Activated T-cell treated with anti-CD3 and anti-CD28 coated beads, Interleukin-2, amount 50 U/mL, for 1 hour (primary cell): ENCODE measurements at places on chromosomes 13 and 19.

- DNase-seq = peak; percentile 47
These were observed 10.6 kb downstream of the FUT6 start for GRCh38 chr19:5828661-5829566.

DNA sequence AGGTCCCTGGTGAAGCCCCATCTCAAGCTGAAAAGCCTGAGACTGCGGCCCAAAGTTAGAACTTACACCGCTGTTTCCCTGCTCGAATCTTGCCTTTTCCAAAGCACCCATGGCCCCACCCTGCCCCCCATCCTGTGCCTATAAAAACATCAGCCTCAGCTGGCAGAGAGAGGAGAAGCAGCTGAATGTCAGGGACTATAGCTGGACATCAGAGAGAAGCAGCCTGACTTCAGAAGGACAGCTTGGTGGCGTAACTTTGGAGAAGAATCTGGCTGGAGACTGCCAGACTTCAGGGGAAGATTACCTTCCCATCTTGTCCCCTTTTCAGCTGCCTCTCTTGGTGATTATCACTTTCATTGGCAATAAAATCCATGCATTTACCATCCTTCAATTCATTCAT lies 9.3 kb upstream of the RCBTB2 start:
- no peak for DNase-seq

DNA sequence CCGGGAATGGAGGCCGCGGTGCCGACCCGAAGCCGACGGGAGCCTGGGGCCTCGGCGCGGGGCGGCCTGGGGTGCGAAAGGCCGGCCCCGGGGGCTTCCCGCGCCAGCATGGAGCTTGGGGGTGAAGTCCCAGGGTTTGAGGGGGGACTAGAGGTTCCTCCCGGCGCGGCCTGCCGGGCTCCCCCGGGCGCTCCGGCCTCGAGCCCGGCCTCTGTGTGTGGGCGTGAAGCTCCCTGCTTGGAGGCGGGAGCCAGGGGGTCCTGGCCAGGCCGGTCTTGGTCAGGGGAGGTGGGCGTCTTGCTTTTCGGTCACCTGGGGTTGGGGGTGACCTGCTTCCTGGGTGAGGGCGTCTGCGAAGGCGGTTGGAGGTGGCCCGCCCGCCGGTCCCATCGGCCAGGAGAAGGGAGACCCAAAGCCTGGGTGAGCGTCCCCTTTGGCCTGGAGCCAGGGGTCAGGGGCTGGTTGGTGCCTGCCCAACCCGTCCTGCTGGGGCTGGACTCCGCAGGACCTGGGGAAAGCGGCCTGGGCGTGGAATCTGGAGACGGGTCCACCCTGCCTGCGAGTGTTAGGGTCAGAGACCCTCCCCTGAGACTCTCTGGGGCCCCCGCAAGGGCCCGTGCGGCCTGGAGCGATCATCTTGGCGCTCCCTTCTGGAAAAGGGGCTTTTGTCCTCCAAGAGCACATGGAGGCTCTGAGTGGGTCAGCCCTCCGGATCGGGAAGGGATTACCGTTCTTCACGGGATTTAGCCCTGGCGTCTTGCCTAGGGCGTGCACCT lies 535 bp downstream of the BSG start:
- no peak for DNase-seq

DNA sequence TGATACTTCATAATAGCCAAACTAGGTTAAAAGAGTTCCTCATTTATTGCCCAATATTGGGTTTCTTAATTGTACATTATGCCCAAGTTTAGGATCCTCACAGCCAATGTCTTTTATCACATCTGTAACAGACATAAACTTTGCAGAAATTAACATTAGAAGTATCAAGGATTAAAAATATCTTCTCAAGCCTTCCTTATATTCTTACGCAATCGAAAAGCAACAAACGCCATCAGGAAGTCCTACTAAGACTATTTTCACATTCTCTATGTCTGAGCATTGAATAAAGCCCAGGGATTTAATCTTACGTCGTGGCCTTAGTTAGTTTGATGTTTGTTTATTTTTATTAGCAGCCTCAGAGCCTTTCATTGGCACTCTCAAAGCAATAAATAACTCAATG lies 1660.4 kb upstream of the MIR17HG start:
- DNase-seq = no peak

DNA sequence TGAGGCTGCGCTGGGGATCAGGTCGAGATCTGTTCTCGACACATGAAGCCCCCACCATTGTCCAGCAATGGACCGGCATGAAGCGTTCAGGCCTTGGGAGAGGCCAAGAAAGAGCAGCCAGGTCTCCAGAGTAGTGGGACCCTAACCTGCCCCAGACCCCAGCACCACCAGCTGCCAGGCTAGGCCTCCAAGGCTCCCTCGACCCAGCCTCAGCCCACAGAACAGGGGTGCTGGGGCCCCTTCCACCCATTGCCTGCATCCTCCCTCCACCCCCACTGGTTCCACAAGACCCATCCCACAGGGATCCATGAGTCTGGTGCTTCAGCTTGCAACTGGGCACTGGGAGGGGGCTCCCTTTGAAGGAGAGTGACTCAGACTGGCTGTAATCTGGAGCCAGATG lies 120.3 kb downstream of the TUBA3C start:
- no peak for DNase-seq

DNA sequence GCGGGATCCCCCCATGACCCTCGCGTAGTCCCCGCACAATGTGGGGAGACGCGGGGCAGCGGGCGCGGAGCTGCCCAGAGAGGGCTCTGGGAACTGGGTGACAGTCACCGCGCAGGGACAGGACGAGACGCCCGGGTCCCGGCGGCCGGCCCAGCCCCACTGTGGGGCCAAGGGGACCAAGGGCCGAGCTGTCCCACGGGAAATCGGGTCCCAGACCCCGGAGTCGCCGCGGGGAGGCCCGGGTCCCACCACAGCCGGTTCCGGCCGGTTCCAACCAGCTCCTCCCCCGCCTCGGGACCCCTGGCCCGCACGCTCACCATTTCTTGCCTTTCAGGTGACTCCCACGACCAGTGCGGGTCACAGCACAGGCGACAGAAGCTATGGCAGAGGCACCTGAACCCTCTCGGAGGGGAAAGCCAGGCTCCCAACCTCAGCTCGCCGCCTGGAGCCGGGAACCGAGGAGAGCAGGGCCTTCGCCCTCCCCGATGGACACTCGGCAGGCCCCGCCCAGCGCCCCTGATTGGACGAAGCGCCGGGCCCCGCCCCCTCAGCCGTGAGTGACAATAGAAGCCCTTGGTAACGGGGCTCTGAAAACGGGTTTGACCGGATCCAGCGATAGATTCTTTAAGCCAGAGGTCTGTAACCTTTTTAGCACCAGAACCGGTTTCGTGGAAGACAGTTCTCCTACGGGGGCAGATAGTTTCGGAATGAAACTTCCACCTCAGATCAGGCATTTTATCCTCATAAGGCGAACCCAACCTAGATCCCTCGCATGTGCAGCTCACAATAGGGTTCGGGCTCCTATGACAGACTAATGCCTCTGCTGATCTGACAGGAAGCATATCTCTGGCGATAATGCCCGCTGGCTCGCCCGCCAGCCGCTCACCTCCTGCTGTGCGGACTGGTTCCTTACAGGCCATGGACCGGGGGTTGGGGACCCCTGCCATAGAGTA lies at the start of gene ZNF433:
ZNF433 (minus strand) TSS at position 460 of the 953 bp plus-strand sequence; CDS start at position 320, 140 bp downstream.
- peak; percentile 60 for DNase-seq

DNA sequence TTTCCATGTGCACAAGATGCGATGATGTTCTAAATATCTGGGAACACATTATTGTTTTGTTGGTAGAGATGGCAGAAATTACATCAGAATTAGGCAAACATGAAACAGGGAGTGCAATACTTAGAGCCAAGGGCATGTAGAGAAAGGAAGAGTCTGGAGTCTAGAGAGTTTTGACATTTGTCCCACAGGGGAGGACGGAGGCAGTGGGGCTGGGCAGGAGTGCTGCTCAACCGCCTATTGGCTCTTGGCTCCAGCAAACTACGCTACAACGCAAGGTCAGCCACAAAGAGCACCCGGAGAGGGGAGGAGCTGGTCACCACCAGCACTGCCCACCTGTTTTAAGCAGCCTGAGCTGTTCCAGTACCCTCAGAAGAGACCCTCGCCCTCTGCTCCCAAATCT lies 108.3 kb downstream of the ABCC4 start:
- no peak for DNase-seq

GRCh38 chr13:43470610-43471009 lies 316.2 kb downstream of the ENOX1 start:
- DNase-seq = no peak

- DNase-seq = no peak
These were observed 993.9 kb downstream of the EFNB2 start for GRCh38 chr13:105541565-105541964.

DNA sequence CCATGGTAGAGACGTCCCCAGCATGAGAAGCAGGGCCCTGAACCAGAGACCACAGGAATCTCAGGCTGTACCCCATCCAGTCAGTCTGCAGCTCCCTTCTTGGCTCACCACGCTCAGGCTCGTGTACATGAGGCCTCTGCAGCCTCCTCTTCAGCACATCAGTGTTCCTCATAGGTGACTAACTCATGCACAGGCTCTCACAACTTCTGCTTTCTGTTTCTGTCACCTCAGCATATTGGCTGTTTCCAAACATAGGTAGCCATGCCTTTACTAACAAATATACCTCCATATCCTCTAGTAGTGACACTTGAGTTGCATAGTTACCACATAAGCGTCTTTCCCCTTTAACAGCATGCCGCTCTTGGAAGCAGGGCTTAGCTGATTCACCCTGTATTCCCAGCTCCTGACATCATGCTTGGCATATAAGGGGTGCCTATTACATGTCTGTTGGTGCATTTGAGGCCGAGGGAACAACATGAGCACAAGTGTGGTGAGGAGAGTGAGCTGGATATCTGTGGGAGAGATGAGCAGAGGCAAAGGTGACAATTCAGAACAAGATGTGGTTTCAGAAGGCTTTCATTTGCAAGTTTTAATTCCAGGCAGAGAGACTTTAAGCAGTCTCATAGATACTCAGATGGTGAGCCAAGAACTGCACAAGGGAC lies 16.7 kb downstream of the ZNF473 start:
- DNase-seq = no peak

DNA sequence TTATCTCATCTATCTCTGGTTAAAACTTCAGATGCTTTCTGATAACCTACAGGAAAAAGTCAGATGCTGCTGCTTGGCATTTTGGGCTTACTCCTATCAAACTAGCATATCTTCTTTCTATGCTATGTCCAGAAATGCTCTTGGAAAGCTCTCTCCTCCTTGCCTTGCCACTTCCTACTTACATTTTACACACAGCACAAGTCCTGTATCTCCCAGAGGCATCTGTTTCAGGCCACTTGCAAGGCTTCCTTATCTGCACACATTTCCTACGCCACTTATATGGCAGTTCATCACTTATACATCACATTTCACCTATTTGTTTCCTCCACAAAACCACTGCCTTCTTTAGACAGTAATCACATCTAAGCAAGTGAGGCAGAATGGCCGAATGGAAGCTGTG lies 220.3 kb downstream of the DNAJC15 start:
- no peak for DNase-seq

DNA sequence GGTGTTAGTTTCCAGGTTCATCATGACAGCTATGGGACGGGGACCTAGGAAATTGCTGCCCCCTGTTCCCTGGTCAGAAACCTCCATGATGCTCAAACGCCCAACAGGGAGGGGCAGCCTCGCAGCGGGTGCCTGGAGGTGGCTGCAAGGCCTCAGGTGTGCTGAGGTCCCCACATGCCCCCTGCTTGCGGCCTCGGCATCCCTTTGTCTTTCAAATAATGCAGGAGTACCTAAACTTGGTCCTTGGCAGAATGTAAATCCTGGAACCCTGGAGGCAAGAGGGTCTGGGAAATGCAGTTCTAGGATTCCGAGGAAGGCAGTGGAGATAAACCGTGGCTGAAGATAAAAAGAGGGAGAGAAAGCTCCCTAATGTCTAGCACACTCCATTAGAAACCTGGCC lies 52.4 kb downstream of the SKA3 start:
- DNase-seq = no peak
